NCI-H146 (cell line): ENCODE measurements at places on chromosomes 7 and 10.

- no peak for DNase-seq
Observed at GRCh38 chr7:99409806-99410205, 1.0 kb downstream of the BUD31 start.

- no peak for DNase-seq
Observed at GRCh38 chr10:63833411-63834060, 312.3 kb downstream of the REEP3 start.

GRCh38 chr10:121527690-121528089 lies 70.6 kb downstream of the FGFR2 start:
- peak; percentile 75 for DNase-seq

- DNase-seq, result no peak
Observed at GRCh38 chr7:151176401-151176800, 8.9 kb upstream of the GBX1 start.

DNA sequence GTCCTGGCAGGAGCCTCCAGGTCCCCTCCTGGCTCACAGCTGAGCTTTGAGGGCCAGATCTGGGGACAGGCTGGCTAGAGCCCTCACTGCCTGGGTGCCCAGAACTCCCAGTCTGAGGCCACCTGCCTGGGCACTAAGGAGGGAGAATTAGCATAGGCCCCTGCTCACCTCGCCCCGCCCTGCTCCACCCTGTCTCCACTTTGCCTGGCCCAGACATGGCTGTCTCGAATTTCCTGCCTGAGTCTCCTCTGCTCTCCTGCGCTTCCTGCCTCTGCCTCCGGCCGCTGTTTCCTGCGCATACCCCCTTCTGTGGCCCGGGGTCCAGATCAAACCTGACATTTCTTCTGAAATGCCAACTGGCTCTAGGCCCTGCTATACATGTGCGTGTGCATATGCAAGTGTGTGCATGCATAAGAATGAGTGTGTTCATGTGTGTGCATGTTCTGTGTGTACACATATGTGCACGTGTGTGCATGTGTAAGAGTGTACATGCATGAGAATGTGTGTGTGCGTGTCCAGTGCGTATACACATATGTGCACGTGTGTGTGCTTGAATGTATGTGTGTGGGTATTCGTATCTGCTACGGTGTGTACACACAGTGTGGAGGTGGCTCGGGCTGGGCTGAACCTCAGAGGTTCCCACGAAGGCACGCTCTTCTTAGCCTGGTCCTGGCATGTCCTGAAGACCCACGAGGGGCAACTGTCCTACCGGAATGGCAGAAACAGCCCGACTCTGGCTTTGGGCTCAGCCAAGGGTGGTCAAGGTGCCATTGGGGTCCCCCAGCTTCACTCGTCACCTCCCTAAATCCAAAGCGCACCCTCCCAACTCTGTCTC lies 64.9 kb downstream of the MYL10 start:
- DNase-seq, result no peak

GRCh38 chr7:117179701-117180100 lies 143.2 kb downstream of the WNT2 start:
- no peak for DNase-seq

DNA sequence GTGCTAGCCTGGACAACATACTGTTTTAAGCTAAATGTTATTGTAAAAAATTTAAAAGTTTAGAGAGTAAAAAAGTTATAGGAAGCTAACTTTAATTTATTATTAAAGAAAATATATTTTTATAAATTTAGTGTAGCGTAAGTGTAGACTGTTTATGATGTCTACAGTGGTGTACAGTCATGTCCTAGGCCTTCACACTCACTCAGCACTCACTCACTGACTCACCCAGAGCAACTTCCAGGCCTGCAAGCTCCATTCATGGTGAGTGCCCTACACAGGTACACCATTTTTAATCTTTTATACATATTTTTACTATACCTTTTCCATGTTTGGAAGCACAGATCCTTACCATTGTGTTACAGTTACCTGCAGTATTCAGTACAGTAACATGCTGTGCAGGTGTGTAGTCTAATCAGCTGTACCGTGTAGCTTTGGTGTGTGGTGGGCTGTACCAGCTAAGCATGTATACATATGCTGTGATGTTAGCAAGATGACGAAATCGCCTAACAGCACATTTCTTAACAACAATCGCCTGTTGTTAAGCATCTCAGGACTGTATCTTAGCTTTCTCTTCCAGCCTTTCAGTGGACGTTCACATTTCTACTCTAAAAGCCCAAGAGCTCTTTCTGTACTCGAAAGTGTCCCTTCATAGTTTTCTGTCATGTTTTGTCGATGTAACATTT lies 12.5 kb downstream of the RNF32 start:
- DNase-seq, result no peak
